ENCODE measurements at places on chromosomes 12 and 14. TPM values are rescaled to one million over a fixed set of nuclear protein-coding genes. Genes with fewer than 3 reads are reported as not detected.

TMEM229B gene
- 1.6 TPM for total RNA-seq

ACVRL1 gene
- total RNA-seq: not detected

IKBIP gene
- 35.4 TPM for total RNA-seq

LTBR gene
- total RNA-seq: 1.6 TPM

GPR135 gene
- 1.7 TPM for total RNA-seq

ENDOU gene
- total RNA-seq: not detected

FAM181A gene
- total RNA-seq: not detected

TAS2R31 gene
- total RNA-seq: 1.2 TPM

GALNT8 gene
- total RNA-seq: 0.38 TPM

TCL1B gene
- not detected for total RNA-seq

CLEC6A gene
- not detected for total RNA-seq

RNU4-1 gene
- 692 TPM for total RNA-seq

MLEC gene
- total RNA-seq: 79.4 TPM

BMAL2 gene
- total RNA-seq: 7.5 TPM

OSGEP gene
- total RNA-seq: 39.5 TPM

SMOC1 gene
- not detected for total RNA-seq

CSAD gene
- total RNA-seq: 18.6 TPM

ACACB gene
- 11.2 TPM for total RNA-seq

FGF23 gene
- total RNA-seq: not detected

CLMN gene
- 0.31 TPM for total RNA-seq

OR11H7 gene
- total RNA-seq: not detected

TTC6 gene
- not detected for total RNA-seq

GDF3 gene
- not detected for total RNA-seq

JDP2 gene
- total RNA-seq: 1.4 TPM

BEGAIN gene
- total RNA-seq: 5.5 TPM

NDUFA12 gene
- 128 TPM for total RNA-seq

Data from activated CD8-positive, alpha-beta T cell treated with anti-CD3 and anti-CD28 coated beads for 36 hours (primary cell).